ENCODE measurements at places on chromosomes 12 and 14.

GRCh38 chr14:67962215-67962644, 142.7 kb downstream of the RAD51B start:
- H3K4me1 ChIP-seq, result peaks cover 45% of the 10 kb centered on the region
- no peak for DNase-seq
- no peaks in the 10 kb centered on the region for H3K27me3 ChIP-seq
- no peaks in the 10 kb centered on the region for H3K36me3 ChIP-seq
- H3K27ac ChIP-seq, result no peak overlapping the region
- H3K4me3 ChIP-seq, result no peak overlapping the region

GRCh38 chr12:63930971-63931370, 86.5 kb downstream of the SRGAP1 start:
- peaks cover 9% of the 10 kb centered on the region for H3K4me1 ChIP-seq
- H3K27ac ChIP-seq, result no peak overlapping the region
- H3K36me3 ChIP-seq, result no peaks in the 10 kb centered on the region
- no peak overlapping the region for H3K4me3 ChIP-seq
- DNase-seq, result no peak

GRCh38 chr14:105871590-105871989, 345.2 kb downstream of the TMEM121 start:
- H3K36me3 ChIP-seq, result no peaks in the 10 kb centered on the region
- no peak for DNase-seq
- H3K27me3 ChIP-seq, result no peaks in the 10 kb centered on the region
- no peak overlapping the region for H3K27ac ChIP-seq
- H3K4me3 ChIP-seq, result no peak overlapping the region

DNA sequence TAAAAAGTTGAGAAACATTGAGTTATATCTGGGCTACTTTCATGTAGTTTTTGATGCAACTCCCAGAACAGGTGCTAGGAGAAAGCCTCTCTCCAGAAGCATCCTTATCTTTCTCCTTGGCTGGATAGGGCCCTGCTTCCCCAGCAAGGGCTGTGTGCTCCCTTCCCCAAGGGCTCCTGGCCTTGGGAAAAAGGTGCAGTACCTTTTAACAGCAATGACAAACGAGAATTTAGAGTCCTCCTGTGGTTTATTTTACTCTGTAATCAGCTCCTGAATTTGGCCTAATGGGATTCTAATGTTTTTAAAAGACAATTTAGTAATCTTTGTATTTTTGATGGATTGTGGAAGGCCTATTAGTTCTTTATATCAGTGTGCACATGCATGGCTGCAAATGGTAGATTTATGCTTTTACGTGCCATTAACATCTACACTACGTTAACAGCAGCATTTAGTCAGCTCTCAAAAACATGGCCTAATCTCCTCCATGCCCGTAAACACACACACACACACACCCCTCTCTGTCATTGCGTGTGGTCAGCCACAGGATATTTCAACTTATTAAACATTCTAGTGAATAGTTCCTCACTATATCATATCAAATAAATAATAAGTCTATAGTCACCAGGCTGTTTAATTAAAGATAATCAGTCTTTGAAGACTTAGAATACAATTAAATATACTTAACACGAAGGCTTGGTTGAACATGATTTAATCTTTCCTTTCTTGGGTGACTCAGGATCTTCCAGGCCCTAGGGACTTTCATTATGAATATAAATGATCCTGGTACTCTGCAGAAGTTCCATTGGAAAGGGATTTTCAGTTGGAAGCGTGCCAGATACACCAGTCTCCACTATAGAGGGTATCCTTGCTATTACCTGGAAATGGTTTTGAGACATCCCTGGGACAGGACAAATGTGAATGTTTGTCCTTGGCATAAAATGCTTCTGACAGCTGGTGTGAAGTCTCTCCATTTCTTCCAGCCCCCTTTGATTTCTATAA, 181.4 kb upstream of the PWP1 start:
- H3K36me3 ChIP-seq, result no peaks in the 10 kb centered on the region
- H3K4me1 ChIP-seq, result no peaks in the 10 kb centered on the region
- no peaks in the 10 kb centered on the region for H3K27me3 ChIP-seq
- DNase-seq, result no peak
- H3K27ac ChIP-seq, result no peak overlapping the region
- no peak overlapping the region for H3K4me3 ChIP-seq

Measured in vagina (tissue), 2 donors.